NCI-H1105 treated with DMSO at 0.1 percent for 48 hours (cell line): ENCODE measurements at places on chromosomes 3 and 15.
A peak's percentile ranks its signal among the peaks of the same experiment; 100 is the strongest.

DNA sequence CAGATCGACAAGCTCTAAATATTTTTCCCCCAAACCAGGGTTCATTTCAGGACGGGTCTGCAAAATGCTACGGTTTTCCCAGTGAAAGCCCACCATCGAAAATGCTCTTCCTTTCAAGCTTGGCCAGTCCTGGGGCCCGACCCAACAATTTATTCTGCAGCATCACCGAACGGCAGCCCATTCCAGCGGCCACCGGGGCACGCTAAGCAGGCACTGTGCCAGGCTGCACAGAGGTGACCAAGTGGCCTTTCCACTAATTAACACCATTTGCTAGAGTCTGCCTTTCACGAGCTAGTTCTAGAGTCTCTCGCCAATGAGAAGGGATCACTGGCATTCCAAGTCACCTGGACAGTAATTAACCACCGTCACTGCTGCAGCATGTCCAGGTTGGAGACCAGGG, 14.4 kb downstream of the RGMA start:
- DNase-seq, result no peak

- DNase-seq, result no peak
These were observed 53.1 kb upstream of the FAM3D start for GRCh38 chr3:58719684-58720083.

DNA sequence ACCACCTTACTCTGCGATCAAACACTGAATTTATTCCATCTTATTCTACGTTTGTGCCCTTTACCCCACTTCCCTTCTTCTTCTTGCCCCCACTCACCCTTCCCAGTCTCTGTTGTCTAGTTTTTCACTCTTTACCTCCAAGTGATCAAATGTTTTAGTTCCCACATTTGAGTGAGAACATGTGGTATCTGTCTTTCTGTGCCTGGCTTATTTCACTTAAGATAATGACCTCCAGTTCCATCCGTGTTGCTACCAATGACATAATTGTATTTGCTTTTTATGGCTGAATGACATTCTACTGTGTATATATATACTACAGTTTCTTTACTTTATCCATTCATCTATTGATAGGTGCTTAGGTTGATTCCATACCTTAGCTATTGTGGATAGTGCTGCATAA, 78.8 kb downstream of the PDCD6IP start:
- no peak for DNase-seq

- no peak for DNase-seq
These were observed 317.4 kb upstream of the LRRFIP2 start for GRCh38 chr3:37491776-37492175.

DNA sequence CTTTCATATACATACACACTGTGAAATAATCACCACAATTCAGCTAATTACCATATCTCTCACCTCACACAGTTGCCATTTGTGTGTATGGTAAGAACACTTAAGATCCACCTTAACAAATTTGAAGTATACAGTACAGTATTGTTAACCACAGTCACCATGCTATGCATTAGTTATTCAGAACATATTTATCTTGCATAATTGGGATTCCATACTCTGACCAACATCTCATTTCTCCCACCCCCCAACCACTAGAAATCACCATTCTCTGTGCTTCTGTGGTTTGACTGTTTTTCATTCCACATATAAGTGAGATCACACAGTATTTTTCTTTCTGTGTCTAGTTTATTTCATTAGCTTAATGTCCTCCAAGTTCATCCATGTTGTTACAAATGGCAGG, 247.7 kb upstream of the CTNNB1 start:
- no peak for DNase-seq

- no peak for DNase-seq
These were observed 85.7 kb downstream of the VGLL4 start for GRCh38 chr3:11558002-11558401.

- DNase-seq, result no peak
These were observed 346.8 kb downstream of the CNTN3 start for GRCh38 chr3:74267588-74268184.

DNA sequence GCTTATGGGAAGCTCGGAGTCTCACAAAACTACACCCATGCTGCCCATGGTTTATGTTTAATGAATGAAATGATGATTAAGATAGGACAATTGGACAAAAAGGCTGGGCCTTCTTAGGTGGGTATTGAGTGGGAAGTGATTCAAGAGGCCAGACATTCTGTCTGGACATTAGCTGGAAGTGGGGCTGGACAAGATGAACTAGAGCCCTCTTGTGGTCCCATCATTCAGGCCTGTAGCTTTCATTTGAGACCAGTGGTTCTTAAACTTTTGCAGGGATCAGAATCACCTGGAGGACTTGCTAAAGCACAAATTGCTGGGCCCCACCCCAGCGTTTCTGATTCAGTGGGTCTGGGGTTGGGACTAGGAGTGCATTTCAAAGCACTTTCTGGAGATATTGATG, 290.4 kb upstream of the CTDSPL start:
- no peak for DNase-seq

- DNase-seq, result no peak
These were observed 30.1 kb upstream of the SYNPR start for GRCh38 chr3:63248015-63248414.

DNA sequence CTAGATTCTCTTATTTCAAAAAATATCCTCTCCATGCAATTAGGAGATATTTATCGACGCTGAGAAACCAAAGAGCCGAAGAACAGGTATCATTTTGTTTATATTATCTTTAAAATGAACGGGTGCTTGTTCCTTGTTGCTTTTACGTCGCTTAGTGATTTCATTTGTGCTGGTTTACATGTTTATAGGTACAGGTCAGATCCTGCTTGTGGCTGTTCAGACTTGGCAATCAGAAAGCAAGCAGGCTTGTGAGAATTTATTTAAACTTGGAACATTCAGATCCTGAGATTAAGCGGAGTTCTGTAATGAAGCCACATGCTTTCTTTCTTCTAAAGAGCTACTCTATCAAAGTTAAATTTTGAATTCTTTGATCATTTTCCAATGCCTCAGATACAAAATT, 43.0 kb upstream of the ATP2C1 start:
- no peak for DNase-seq

DNA sequence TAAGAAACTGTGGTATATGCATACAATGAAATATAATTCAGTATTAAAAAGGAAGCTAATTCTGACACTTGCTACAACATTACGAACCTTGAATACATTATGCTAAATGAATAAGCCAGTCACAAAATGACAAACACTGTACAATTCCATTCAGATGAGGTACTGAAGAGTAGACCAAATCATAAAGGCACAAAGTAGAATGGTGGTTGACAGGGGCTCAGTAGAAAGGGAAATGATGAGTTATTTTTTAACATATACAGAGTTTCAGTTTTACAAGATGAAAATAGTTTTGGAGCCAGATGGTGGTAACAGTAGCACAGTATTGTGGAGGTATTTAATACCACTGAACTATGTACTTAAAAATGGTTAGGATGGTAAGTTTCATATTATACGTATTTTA, 254.6 kb upstream of the RBMS3 start:
- DNase-seq, result no peak

DNA sequence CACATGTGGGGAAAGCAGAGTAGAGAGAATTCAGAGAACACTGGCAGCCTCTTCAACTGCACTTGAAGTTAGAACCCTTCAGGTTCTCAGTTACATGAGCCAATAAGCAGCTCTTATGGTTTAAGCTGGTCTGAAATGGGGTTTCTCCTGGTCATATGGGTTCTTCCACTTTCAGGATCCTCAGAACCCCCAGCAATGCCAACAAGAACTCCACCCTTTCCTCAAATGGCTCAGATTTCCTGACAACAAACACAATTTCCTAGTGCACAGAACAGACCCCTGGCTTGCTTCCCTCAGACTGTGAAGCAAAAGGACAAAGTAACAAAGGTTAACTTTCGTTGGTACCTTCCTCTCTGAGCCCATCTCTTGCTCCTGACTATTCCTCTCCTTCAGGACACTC, 23.9 kb upstream of the FRMD4B start:
- DNase-seq, result no peak

GRCh38 chr3:72033666-72034428, 248.9 kb upstream of the PROK2 start:
- DNase-seq, result no peak

DNA sequence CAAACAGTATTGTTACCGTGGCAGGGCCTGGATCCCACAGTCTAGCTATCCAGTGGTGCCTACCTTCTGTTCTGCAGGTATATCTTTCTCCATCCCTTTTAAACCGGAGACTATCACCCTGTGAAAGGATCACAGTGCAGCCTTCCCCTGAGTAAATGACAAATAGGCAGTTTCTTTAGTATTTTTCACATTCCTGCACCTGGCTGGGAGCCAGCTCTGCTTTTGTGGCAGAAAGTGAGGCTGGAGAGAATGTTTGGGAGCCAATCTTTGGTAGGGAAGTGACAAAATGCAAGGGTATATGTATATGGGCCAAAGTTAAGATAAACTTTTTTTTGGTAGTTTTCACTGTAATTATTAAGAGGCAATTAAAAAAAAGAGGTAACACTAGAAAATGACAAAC, 54.8 kb downstream of the ARHGEF26 start:
- DNase-seq, result no peak

DNA sequence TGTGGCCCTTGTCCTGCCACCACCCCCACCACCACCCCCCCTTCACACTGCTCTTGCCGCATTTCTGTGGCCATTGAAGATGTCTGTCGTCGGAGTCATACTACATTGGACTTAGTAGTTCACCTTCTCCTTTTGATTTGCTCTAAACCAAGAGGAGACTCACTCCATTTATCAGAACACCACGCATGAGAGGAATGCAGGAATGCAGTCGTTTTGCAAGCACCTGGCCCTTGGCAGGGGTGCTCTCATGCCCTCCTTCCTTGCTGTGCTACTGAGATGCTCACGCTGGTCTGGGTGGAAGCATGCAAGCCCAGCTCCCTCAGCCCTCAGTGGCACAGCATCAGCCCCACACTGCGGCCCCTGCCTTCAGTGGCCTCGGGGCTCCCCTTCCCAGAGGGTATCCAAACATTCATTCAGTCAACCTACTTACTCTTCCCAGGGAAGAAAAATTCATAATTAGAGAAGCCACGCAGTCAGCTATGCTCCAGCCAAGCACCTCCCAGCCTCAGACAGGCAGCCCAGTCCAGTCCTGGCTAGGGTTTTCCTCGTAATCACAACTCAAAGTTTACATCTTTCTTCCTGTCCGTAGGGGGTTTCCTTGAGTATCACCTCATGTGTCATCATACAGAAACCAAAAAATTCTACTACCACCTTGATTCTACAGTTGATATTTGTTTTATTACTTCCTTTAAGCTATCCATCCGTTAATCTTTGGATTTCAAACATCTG, 520.0 kb downstream of the GABRG3 start:
- no peak for DNase-seq

- DNase-seq, result peak; percentile 1
These were observed 602 bp upstream of the BAHD1 start for GRCh38 chr15:40439960-40440742.

DNA sequence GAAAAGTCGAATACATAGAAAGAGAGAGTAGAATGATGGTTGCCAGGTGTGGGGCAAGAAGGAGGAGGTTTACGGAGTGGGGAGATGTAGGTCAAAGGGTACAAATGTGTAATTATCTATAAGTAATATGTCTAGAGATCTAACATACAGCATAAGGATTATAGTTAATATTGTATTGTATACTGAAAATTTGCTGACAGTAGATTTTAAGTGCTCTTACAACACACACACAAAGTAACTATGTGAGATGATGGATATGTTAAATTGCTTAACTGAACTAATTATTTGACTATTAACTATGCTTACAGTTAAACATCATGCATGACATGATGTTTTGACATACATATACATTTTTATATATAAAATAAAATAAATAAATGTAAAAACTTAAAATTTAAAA, 192.7 kb downstream of the ZIC4 start:
- no peak for DNase-seq

- DNase-seq, result no peak
These were observed 248.8 kb upstream of the AZI2 start for GRCh38 chr3:28597452-28597851.

DNA sequence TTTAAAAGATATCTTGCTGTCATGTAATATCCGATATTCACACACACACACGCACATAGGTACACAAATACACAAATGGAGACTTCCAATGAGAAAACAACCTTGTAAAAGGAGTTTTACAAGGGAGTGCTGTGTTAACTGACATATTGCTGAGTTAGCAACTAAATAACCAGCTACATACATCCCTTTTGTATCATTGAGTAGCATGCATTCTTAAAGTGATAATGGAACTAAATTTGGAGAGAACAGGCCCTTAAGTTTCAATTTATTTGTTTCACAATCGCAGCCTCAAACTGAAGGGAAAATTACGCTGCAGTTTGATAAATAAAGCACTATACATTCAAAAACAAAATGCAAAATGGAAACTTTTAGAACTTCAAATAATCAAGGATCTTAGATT, 1046.0 kb upstream of the NR2F2 start:
- DNase-seq, result no peak

DNA sequence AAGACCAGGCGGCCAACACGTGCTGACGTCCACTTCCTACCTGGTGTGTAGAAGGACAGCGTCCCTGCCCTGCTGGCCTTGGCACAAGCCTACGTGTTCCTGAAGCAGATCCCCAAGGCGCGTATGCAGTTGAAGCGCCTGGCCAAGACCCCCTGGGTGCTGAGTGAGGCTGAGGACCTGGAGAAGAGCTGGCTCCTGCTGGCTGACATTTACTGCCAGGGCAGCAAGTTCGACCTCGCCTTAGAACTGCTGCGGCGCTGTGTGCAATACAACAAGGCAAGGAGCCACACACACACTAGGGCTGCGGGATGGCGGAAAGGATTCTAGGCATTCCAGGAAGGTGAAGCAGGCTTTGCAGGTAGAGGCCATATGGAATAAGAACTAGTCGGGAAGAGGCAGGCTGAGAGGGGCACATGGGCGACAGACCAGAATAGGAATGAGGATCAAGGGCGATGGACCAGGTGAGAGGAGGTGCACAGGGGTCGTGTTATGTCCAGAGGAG, 15.9 kb downstream of the CSRNP1 start:
- DNase-seq, result no peak

GRCh38 chr3:177679568-177680471, 482.5 kb upstream of the TBL1XR1 start:
- no peak for DNase-seq

GRCh38 chr15:38541026-38541425, 23.6 kb downstream of the RASGRP1 start:
- no peak for DNase-seq

- DNase-seq, result no peak
These were observed 29.8 kb upstream of the CLRN1 start for GRCh38 chr3:151002003-151002981.

- DNase-seq, result no peak
These were observed 709.4 kb downstream of the ZNF385D start for GRCh38 chr3:21041621-21042020.

DNA sequence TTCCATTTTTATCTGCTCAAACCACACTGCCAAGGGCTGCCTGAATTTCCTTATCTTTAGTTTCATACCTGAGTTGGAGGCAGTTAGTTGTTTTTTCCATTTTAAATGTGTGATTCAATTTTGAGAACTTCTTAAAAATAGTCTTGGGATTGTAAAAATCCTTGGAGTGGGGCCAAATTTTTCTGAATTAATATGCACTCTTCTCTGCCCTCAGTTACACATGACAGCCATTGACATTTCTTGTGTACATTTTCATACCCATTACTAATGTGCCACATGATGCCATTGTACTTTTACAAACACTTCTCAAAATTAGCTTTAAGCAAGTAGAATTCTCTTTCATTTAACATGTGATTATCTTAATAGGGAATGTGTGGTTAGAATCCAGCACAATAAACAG, 141.7 kb downstream of the C3orf38 start:
- peak; percentile 44 for DNase-seq
